Suppressor macrophage treated with lipopolysaccharide for 4 hours (primary cell): ENCODE measurements at places on chromosomes 4 and X.

GRCh38 chr4:19329631-19330030, 922.1 kb upstream of the SLIT2 start:
- DNase-seq, result no peak

GRCh38 chr4:38681281-38681991, 17.4 kb downstream of the KLF3 start:
- no peak for DNase-seq

DNA sequence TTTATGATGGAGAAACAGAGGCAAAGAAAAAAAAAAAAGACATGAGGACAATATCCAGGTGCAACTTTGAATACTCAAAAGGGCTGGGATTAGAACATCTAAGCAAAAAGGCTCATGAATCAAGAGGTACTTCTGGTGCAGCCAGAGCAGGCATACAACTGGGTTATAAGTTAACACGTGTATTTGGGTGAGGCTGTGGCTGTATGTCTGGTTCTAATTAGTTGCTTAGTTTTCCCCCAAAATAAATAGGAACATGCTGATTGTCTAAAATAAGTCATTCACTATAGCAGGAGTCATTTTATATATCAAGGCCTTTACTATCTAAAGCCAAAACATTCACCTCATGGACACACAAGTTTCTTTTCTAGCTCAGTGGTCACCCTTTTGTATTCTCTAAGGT, 20.2 kb downstream of the NHS start:
- no peak for DNase-seq

DNA sequence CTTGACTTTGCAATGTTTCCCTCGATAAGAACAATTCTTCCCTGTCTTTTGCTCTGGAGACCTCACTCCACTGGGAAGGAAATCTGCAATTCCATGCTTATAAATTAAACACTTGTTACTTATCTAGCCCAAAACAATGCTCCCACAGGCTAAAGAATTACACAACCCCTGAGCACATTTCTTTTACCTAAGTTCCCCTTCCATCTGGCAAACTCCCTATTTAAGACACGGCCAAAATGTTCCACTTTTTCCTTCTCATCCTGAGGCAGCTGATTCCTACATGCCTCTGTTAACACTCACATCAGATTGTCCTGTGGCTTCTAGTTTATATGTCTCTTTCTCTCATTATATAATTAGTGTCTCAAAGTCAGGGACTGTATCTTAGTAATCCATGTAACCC, 211.7 kb downstream of the COX18 start:
- no peak for DNase-seq

GRCh38 chrX:46637938-46638337, 64.4 kb downstream of the CHST7 start:
- DNase-seq, result peak; percentile 77

GRCh38 chr4:13907255-13907751, 279.8 kb upstream of the BOD1L1 start:
- peak; percentile 63 for DNase-seq

DNA sequence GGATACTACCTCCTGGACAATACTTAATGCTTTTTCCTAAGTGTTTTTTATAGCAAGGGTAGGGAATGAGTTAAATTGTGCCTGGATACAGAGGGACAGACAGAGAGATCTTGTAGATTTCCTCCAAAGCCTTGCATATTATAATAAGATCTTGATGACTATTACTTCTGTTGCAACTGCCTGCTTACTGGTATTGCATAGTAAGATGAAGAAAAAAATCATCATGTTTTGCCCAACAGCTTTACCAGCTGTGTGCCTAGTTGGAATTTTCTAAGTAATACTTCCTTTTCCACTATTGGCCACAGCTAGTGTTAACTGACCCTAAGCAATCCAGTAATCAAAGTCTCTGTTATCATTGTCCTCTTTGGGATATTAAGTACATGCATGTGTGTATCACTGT, 139.0 kb downstream of the DCK start:
- no peak for DNase-seq

- DNase-seq, result no peak
Measured at GRCh38 chrX:38087594-38087993, 81.2 kb downstream of the SYTL5 start.

DNA sequence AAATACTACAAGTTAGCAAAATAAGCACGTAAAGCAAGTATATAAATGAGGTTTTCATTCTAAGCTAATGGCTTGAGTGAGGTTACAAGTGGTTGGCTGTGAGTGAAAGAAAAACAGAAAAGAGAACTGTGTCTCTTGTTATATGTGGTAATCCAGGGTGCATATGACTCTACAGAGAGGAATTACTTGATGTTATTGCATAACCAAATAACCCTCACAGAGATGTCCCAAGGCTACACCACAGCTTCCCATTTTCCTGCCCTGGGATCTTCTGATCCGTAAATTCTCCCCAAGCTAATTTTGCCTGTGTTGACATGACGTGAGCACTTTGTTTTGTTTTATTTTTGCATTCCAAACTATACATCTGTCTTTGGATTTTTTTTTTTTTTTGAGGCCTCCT, 470.0 kb upstream of the INTU start:
- DNase-seq, result peak; percentile 80

- DNase-seq, result no peak
Measured at GRCh38 chrX:122188751-122189150, 995.3 kb upstream of the GRIA3 start.

GRCh38 chr4:98728433-98728832, 70.0 kb upstream of the TSPAN5 start:
- DNase-seq, result peak; percentile 3

DNA sequence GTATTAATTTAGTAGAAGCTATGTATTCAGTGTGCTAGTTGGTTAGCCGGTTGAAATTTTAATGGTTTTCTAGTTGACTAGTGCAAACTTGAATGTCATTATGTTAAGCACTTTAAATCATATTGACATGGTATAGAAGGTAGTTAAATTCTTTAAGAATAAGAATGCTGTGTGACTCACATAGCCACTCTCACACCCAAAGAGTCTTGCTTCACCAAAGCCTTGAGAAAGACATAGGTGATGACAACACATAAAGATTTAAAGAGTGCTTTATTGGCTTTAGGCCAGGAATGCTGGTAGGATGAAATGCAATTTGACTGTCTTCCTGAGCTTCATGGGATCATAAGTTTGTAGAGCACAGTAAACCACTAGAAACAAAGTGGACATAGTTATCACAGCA, 85.3 kb downstream of the DCAF8L2 start:
- DNase-seq, result no peak

DNA sequence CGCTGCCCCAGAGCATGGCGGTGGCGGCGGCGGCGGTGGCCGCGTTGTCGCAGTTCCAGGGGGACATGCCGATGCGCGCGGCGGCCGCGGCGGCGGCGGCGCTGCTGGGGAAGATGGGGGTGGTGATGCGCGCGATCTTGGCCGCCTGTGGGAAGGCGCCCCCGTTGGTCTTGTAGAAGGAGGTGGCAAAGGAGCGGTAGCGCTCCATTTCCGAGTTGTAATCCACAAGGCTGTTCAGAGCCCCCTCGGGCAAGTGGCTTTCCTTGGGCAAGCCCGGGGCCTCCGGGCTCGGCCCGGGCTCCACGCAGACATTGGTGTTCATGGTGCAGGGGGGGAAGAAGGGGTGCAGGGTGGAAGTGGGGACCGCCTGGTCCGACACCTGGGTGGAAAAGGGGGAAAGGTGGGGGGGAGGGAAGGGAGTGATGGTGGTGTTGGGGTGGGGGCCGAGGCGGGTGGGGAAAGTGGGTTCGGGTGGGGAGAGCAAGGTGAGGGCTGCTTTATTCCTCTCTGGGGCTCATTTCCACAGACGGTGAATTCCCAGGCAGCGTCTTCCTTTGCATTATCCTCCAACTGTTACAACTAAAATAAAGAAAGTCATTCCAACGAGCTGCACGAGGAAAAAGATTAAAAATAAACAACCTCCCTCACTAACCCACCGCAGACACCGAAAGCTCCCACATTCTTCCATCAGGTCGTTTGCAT, 3.1 kb downstream of the CXXC4 start:
- no peak for DNase-seq

GRCh38 chrX:71996826-71997225, 86.2 kb downstream of the NHSL2 start:
- no peak for DNase-seq

DNA sequence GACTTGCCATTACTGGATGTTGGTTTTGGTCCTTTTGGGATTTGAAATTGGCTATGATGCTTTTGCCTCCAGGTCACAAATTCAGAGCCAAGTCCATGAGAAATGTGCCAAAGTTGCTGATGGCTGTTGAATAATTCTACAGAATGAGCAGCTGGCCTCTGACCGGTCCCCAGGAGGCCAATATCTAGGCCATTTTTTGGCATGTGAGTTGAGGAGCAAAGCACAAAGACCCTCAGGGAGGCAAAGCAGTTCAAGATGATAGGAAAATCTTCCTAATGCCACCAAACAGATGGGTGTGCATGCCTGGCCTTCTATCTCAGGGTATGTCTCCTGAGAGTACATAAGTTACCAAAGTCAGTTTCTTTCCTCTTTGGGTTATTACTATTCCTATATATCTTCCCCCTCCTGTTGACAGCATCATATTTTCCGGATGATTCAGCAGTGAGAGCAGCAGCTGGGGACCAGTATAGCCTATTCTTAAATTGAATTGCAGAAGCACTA, 44.4 kb downstream of the SEL1L3 start:
- DNase-seq, result no peak
